Lower lobe of right lung (tissue), 2 donors: ENCODE measurements at places on chromosomes 1 and 21.

DNA sequence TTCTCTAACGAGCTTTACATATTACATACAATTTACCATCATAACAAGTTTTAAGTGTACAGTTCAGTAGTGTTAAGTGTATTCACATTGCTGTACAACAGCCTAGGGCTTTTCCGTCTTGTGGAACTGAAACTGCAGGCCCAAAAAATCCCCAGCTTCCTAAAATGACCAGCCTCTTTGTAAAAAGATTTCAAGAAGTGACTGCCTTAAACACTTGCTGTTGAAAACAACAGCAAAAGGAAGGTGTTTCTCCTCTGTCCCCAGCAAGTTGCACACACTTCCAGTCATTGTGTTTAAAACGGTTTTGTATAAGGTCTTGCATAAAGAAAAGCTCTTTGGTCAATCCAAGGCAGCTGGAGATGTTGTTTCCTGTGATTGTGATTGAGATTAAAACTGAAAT, 16.0 kb upstream of the GBP1 start:
- no peak for DNase-seq

GRCh38 chr1:17276568-17276967, 27.7 kb downstream of the PADI3 start:
- DNase-seq = peak; percentile 72

DNA sequence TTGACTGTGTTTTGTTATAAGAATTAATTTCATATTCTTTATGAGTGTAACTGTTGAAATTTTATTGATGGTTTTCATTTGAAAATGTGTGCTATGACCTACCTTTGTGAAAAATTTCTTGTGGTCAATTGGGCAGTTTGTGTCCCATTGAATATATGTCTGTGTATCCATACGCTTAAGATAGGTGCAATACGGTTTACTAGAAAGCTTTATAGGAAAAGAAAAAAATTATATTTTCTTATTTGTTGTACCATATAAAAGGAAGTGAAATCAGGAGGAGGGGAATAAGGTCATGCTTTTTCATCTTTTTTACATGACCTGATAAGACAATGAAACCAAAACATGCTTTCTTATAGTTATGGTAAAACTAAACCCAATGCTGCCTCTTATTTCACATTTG, 807.7 kb downstream of the USP25 start:
- DNase-seq = no peak

GRCh38 chr1:29809446-29810120, 573.3 kb downstream of the PTPRU start:
- DNase-seq = no peak

GRCh38 chr1:241482761-241483250, 36.7 kb downstream of the FH start:
- DNase-seq = no peak

- DNase-seq = peak; percentile 89
These were observed 826 bp downstream of the LAPTM5 start for GRCh38 chr1:30756545-30757351.

GRCh38 chr1:29576510-29576909, 340.2 kb downstream of the PTPRU start:
- DNase-seq = no peak

DNA sequence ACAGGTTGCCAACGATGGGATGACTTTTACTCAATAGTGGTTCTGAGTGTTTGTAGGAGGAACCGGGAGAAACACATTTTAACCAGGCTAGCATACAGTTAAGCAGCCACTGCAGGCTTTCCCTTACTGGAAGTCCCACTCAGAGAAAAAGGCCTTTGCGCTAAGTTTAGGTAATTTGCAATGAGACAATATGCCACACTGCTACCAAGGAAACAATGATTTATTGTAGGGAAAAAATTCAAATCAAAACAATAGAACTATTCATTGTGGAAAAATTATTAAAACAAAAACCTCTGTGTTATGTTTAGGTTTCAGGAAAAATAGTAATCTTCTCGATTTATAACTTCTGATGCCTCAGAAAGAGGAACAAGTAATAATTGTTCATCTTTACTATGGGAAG, 51.4 kb upstream of the CR2 start:
- no peak for DNase-seq

GRCh38 chr1:32873484-32873883, 2.8 kb upstream of the FNDC5 start:
- no peak for DNase-seq

- no peak for DNase-seq
These were observed 1.5 kb downstream of the ATP8B2 start for GRCh38 chr1:154326546-154327465.

- peak; percentile 47 for DNase-seq
These were observed 4.0 kb downstream of the FTCD start for GRCh38 chr21:46151261-46151988.

DNA sequence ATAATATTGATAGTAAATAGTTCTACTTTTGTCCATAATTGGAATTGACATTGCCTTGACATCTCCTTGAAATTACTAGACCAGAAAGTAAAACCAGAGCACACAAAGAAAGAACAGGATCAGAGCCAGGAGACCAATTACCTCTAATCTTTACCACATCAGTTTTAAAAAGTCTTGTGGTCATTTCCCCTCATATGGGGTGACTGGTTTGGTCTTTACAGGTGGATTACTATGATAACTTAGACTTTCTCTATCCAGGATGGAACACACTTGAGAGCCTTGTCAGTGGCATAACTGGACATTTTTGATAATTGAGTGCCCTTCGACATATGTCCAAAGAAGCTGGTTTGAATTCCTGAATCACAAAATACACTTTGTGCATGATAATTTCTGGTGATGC, 1148.1 kb upstream of the NCAM2 start:
- DNase-seq = no peak

DNA sequence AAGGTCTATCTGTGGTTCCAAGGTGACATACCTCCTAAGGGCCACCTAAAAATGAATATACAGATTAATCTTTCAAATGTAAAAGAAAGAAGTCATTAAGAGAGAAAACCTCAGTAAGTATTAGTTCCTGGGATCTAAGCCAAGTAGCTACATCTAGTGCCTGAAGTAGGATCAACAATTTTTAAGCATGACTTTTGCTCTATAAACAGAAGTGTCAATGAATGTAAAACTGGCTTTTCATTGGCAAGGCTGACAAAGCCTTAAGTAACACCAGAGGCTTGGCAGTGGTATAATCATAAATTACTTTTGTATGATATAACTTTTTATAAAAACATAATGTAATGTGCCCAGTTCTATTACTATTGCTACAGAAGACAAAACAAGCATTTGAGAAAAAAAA, 12.2 kb upstream of the ACADM start:
- no peak for DNase-seq

DNA sequence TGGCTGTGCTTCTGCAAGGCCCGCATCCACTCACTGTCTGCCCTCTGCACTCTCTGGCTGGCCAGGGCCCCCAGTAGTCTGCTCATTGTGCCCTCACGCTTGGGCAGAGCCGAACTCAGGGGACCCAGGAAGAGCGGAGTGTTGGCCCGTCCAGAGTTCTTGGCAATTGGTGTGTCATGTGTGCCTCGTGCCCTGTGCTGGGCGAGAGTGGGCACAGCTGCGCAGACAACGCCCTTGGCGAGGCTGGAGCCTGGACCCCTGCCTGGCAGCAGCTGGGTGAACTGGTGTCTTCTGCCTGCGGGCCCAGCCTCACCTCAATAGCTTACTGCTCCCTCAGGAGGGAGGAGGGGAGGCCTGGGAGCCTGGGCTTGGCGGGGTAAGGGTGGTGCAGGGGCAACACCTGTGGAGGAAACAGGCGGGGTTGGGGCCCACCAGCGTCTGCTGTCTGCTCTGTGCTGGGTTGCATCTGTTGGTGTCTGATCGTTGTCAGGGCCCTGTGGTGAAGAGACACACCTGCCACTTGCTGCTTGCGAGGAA, 2.1 kb downstream of the GUK1 start:
- DNase-seq = no peak

- no peak for DNase-seq
These were observed 7.9 kb downstream of the RNU5D-1 start for GRCh38 chr1:44723064-44723463.

GRCh38 chr1:192615055-192615454, 20.9 kb upstream of the RGS13 start:
- DNase-seq = no peak

- peak; percentile 85 for DNase-seq
These were observed 927 bp downstream of the WNT9A start for GRCh38 chr1:227946624-227947385.

GRCh38 chr21:44927587-44928461, 7.1 kb upstream of the ITGB2 start:
- peak; percentile 68 for DNase-seq

GRCh38 chr1:110151175-110151669, 928 bp downstream of the SLC6A17 start:
- DNase-seq = no peak

DNA sequence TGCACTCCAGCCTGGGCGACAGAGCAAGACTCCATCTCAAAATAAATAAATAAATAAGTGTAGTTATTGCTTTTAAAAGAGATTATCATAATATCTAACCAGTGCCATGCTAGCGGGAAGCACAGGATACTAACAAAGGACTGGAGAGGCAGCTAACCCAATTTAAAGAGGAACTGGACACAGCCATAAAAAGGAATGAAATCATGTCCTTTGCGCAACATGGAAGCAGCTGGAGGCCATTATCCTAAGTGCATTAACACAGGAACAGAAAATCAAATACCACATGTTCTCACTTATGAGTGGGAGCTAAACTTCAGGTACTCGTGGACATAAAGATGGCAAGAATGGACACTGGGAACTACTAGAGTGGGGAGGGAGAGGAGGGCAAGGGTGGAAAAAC, 54.9 kb downstream of the TM2D1 start:
- no peak for DNase-seq

- no peak for DNase-seq
These were observed 687.7 kb downstream of the PTPRU start for GRCh38 chr1:29924017-29924431.

DNA sequence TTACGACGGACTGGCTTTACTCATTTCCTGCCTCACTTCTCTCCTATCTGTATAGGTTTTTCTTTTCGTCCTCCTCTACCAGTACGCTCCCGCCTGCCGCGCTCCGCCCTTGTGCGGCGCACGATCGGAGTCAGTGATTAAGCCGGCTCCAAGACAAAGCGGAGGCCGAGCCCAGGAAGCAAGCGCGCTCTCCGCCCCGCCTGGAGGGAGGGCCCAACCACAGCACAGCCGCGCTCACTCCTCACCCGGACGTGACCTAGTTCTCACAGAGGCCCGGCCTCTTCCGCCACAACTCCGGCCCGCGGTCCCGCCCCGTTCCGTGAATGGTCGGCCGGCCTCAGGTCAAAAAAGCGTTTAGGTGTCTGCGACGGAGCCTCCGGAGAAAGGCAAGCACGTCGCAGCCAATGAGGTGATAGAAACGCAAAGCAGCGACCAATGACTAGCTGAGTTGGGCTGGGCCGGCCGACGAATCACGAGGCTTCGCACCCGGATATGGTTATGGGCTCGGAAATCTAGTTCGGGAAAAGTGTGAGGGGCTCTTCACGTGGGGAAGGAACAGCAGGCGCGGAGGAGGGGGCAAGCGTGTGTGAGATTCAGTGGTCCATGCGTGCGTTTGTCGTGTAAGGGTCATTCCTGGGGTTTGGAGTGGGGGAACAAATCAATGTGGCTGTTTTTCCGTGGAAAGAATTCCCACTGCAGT, at the start of gene METTL13:
Gene METTL13, plus strand, starts transcription at position 485 of the 700 bp plus-strand sequence. CDS start 308 bp downstream, outside the sequence.
- DNase-seq = peak; percentile 100

DNA sequence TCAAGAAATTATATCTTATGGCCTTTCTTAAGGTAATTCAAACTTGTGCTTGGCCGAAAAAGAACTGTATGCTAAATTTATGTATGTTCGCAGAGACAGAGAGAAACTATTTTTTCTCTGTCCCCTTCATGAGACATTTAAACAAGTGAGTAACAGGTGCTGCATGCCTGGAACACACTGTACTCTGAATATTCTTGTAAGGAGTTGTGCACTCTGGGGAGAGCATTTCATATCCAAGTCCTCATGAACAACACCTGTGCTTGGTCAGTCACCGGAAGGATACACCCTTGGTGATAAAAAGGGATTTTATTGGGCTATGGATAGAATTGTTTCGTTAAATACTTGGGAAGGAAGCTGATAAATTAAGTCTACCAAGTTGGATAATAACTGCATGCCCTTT, 220.8 kb upstream of the NRIP1 start:
- DNase-seq = no peak

DNA sequence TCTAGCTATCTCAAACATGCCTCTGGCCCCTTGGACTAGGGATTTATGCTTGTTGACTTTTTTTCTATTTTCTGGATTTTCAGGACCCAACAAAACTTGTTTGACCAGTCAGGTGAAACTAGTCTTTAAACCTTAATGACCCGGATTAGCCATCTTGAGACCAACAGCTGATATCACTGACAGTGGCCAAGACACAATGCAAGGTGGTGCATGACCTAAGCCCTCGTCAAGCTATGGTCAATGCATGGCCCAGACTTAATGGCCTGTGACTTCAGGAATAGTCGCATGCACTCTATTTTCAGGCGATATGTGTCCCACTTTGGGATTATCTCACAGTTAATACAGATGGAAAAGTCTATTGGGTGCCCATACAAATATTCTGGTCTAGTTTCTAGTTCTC, 190.4 kb downstream of the ZBTB18 start:
- DNase-seq = no peak

DNA sequence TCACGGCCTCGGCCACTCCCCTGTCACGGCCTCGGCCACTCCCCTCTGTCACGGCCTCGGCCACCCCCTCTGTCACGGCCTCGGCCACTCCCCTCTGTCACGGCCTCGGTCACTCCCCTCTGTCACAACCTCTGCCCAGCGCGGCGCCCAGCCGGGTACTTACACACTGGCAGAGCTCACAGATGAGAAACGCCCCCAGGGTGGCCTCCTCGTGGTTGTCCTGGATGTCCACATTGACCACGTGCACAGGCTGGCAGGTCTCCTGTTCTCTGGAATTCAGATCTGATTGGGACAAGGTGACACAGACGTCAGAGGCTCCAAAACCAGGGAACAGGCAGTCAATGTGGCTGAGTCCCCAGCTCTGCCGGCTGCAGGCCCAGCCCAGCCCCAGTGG, 3.3 kb upstream of the TMEM240 start:
- no peak for DNase-seq

DNA sequence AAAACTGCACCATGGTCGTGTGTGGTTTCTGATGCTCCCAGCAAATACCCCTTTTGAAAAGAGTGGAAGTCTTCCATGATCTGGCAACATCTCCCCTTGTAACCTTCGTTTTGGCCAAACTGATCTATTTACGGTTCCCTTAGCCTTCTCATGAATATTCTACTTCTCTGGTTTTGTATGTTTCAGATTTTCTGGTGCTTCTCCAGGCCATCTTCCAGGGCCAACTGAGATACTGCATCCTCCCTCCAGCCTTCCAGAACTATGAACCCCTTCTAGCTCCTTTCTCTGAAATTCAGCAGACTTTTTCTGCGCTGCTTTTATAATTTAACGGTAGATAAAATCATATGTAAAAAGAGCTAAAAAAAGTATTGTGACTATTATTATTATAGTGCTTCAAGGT, 97.7 kb downstream of the XCL2 start:
- no peak for DNase-seq
